ENCODE measurements at places on chromosomes 4 and X. TPM values are rescaled to one million over a fixed set of nuclear protein-coding genes. Genes with fewer than 3 reads are reported as not detected.

Gene FAM9B
- not detected for total RNA-seq

Gene PNMA6A
- 3.0 TPM for total RNA-seq

Gene SPRY1
- total RNA-seq, result 37.3 TPM

Gene DSPP
- total RNA-seq, result not detected

Gene CLGN
- 77.8 TPM for total RNA-seq

Gene FDCSP
- total RNA-seq, result not detected

Gene ARR3
- total RNA-seq, result not detected

Gene SRPK3
- total RNA-seq, result 38.0 TPM

Gene SPANXA1
- total RNA-seq, result not detected

Gene DMP1
- total RNA-seq, result not detected

Gene HTT-AS
- total RNA-seq, result not detected

Gene POF1B
- 1.2 TPM for total RNA-seq

Gene CYSLTR1
- total RNA-seq, result 0.81 TPM

Gene CCDC110
- total RNA-seq, result 1.6 TPM

Gene USP17L11
- not detected for total RNA-seq

Gene ADH1A
- total RNA-seq, result 0.83 TPM

Gene MAGEA1
- total RNA-seq, result not detected

Gene CFAP99
- total RNA-seq, result not detected

Gene CXCL13
- not detected for total RNA-seq

GRCh38 chr4:88613417-88613875 is 21.2 kb downstream of the HERC3 start:
- no peak for DNase-seq

DNA sequence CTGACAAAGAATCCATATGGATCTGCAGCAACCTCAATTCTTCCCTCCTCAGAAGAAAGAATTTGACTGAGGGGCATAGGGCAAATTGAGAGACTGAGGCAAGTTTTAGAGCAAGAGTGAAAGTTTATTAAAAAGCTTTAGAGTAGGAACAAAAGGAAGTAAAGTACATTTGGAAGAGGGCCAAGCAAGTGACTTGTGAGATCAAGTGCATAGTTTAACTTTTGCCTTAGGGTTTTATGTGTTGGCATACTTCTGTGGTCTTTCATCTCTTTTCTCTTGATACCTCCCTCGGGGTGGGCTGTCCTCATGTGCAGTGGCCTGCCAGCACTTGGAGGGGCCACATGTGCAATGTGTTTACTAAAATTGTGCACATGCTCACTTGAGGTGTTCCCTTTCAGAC is 98.0 kb upstream of the MAGEB16 start:
- no peak for DNase-seq

GRCh38 chrX:118049713-118050112 is 66.9 kb downstream of the KLHL13 start:
- DNase-seq, result no peak

DNA sequence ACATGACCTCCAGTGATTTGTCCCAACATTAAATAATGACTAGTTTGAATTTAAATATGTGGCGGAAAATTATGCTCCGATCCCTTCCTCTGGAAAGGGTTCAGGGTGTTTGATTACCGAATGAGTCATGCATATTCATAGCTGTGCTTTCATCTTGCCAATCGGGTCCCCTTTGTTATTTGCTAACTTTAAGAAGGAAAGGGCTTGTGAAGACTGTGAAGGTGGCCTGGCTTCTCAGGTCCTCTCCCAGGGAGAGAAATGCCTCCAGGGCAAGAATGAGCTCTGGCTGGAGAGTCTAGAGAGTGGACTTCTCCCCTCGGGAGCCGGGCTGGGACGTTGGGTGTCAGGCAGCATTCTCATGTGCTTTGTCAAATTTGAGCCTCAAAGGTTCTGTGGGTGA is 155.5 kb upstream of the PSAPL1 start:
- DNase-seq, result no peak

- no peak for DNase-seq
Observed at GRCh38 chrX:11089802-11090201, 21.3 kb upstream of the HCCS start.

- no peak for DNase-seq
Observed at GRCh38 chrX:150088766-150089518, 150.7 kb upstream of the EOLA2 start.

DNA sequence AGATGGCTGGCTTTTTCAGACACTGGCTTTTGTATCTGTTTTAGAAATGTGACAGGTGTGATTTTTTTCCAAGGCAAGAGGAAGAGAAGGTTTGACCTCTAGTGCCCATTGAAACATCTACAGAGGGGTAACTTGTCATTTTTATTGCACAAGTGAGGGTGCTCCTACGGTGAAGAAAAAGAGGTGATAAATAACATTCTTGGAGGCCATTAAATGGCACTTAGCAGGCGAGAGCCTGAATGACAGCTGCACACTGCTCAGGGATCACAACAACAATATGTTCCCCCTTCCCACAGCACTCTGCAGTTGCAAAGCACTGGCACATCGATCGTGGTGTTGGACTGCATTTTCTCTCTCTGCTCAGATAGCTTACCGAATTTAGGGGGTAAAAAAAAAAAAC is 22.9 kb downstream of the FAM184B start:
- DNase-seq, result no peak

- no peak for DNase-seq
Observed at GRCh38 chrX:23952984-23953907, 45.4 kb downstream of the CXorf58 start.

GRCh38 chr4:2076908-2077536 is 17.9 kb downstream of the NAT8L start:
- DNase-seq, result no peak

GRCh38 chr4:13476915-13477314 is 7.2 kb downstream of the RAB28 start:
- no peak for DNase-seq

DNA sequence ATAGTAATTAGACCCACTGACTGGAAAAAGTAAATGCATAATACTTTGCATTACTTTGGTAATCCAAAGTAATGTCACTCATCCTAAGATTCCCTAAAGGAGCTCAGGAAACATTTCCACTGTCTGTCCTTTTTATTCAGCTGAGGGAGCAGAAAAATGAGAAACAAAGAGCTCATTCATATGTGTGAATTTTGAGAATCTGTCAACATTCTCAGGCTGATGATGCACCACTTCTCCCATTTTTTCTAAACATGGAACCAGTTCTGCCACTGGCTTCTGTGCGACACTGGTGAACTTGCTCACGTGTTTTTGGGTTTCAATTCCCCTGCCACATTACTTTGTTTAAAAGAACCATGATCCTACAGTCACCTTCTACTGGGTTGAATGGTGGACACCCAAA is 28.4 kb upstream of the ADH7 start:
- no peak for DNase-seq

DNA sequence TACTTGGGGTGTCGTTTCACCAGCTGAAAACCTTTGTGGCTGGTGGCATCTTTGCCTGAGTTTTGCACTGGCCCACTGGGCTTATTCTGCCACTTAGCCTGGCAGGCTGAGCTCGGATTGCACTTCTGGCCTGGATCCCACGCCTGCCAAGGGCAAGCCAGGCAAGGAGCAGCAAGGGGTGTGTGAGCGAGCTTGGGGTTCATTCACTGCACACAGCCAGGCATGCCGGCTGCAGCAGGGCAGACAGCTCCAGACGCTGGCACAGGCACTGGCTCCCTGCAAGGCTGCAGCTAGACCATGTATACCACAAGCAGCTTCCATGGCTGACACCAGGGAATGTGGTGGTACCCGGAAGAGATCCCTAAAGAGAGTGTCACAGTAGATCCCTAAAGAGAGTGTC is 476.3 kb downstream of the EPHA5 start:
- DNase-seq, result no peak

- no peak for DNase-seq
Observed at GRCh38 chrX:11887175-11887574, 129.1 kb downstream of the MSL3 start.

- no peak for DNase-seq
Observed at GRCh38 chrX:149476513-149476912, 28.6 kb downstream of the IDS start.

- DNase-seq, result no peak
Observed at GRCh38 chr4:98828801-98829200, 100.1 kb downstream of the EIF4E start.

DNA sequence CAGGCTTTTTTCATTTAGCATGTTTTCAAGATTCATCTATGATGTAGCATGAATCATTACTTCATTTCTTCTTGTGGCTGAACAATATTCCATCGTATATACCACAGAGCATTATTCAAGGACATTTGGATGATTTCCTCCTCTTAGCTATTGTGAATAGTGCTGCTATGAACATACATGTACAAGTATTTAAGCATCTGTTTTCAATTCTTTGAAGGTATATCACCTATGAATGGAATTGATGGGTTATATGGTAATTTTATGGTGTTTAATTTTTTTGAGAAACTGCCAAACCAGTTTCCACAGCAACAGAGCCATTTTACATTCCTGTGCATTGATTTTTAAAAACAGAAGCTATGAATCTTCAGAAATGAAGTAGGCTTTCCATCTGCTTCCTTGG is 36.1 kb upstream of the WDR19 start:
- DNase-seq, result no peak

- no peak for DNase-seq
Observed at GRCh38 chrX:123846577-123847038, 13.2 kb upstream of the XIAP start.

DNA sequence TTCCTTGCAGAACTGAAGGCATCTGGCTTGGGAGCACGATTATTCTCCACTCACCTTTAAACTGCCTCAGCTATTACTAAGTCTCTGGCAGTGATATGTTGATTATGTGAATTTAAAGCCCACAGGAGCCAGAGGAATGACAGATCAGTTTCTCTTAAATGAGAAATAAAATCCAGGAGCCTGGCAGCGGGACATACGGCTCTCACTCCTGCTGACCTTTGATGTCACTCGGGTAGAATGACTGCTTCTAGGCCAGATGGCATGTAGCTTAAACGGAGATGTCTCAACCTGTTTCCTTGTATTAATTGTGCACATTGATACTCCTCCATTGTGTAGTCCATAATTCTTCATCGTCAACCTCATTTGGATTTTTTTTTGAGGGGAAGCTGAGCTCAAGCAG is 4.0 kb upstream of the CBLL2 start:
- DNase-seq, result no peak

DNA sequence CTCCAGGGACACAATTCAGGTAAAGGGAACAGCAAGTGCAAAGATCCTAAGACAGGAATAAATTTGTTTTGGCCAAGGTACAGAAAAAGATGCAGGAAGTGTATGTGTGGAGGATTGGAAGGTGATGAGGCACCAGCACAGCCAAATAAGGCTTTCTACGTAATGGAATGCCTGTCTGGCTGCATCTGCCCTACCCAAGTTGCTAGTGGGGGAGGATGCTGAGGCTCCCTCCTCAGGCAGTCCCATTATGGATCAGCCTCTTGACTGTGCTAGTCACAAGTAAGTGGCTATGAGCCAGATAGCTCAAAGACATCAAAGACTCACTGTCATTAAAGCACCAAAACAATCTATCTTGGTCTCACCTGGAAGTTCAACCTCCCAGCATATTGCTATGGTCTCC is 300.9 kb upstream of the FAT4 start:
- no peak for DNase-seq

DNA sequence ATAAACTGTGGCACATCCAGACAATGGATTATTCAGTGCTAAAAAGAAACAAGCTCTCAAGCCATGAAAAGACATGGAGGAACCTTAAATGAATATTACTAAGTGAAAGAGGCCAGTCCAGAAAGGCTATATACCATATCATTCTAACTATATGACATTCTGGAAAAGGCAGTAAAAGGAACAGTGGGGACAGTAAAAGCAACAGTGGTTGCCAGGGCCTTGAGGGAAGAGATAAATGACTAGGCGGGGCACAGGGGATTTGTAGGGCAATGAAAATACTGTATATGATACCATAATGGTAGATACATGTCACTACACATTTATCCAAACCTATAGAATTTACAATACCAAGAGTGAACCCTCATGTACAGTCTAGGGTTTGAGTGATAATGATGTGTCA is 115.3 kb downstream of the ATP8A1 start:
- DNase-seq, result no peak

- DNase-seq, result no peak
Observed at GRCh38 chrX:19790829-19791228, 96.6 kb downstream of the SH3KBP1 start.

- peak; percentile 74 for DNase-seq
Observed at GRCh38 chr4:7043284-7044136, at the start of gene TADA2B. TADA2B (plus strand) TSS chr4:7043372; CDS start chr4:7043580, 208 bp downstream.

DNA sequence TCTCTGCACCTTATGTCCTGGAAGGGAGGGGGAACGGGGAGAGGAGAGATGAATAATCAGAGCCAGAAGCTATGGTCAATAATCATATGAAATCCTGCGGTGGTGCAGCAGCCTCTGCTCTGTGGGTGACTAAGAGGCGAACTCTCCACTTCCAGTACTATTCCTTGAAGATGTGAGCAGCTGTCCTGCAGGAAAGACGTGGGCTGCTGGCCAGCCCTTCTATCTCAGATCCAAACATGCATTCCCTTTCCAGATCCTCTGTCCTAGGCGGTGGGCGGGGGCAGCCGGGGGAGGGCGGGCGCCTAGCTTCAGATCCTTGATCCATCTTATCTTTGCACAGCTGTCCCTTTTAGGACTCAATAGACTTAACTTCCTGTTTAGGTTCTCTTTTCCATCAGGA is 34.5 kb downstream of the SPINK2 start:
- peak; percentile 72 for DNase-seq

DNA sequence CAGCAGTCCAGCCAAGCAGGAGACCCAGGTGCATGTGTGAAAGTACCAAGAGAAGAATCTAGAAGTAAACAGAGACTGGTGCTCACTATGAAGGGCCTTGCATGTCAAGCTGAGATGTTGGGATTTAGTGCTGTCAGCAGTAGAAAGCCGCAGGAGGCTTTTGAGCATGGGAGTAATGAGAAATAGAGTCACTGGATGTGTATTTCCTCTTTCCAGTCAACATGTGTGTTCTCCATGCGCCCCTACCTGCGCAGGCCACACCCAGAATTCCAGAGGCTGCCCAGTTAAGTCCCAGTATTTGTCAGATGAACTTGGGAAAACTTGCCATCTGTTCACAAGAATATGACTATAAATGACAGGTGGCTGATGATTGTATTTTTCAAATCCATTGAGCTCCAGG is 4.5 kb upstream of the MAMLD1 start:
- DNase-seq, result no peak

DNA sequence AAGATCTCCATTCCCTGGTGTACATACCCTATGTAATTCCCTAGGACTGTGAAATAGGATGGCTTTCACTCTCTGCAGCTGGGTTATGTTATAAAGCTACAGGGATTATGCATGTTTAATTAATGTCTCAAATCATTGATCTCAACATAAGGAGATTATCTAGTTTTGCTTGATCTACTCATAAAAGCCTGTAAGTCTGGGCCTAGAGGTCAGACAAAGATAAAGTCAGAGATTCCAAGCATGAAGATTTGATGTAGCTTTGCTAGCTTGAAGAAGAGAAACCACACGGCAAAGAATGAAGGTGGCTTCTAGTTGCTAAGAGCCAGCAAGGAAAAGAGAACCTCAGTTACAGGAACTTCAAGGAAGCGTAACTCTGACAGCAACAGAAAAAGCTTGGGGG is 456.9 kb downstream of the CCSER1 start:
- DNase-seq, result no peak

DNA sequence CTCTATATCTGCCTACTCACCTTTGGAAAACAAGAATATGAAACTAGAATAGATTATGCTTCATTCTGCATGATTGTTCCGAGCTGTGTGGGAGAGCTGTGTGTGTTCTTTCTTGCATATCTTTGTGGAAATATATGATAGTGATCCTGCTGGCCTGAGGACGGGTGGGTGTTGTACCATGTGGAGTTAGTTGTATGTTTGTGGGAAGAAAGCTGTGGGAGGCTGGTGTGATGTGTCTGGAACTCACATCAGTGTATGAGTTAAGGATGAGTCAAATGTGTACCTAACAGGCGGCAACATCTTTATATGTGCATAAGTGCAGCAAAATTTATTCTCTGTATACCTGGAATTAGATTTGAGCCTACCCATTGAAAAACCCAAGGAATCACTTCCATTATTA is 208.1 kb upstream of the ADGRL3 start:
- DNase-seq, result no peak

Data from Right ventricle myocardium superior (tissue), 1 donor.